ENCODE measurements at places on chromosomes 12 and 14.
A peak's percentile ranks its signal among the peaks of the same experiment; 100 is the strongest.

- DNase-seq: no peak
These were observed 70.9 kb downstream of the KITLG start for GRCh38 chr12:88509347-88509746.

- no peak for DNase-seq
These were observed 50.5 kb downstream of the TRAF3 start for GRCh38 chr14:102827716-102828115.

DNA sequence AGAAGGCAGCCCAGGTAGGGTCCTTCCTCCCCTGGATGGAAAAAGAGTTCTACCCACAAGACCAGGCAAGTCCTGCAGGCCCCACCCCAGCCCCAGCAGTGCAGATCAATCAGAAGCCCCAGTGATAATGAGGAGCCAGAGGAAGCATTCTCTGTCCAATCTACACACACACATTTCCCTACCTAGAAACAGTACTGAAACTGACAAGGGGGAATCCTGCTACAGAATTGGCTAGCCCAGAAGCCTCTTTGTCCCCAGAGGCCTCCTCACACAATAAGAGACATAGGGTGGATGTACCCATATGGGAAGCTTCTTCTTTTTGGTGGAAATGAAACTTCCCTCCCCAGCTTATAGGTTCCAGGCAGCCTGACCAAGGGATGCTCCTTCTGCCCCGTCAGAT lies 9.9 kb downstream of the FSCB start:
- no peak for DNase-seq

DNA sequence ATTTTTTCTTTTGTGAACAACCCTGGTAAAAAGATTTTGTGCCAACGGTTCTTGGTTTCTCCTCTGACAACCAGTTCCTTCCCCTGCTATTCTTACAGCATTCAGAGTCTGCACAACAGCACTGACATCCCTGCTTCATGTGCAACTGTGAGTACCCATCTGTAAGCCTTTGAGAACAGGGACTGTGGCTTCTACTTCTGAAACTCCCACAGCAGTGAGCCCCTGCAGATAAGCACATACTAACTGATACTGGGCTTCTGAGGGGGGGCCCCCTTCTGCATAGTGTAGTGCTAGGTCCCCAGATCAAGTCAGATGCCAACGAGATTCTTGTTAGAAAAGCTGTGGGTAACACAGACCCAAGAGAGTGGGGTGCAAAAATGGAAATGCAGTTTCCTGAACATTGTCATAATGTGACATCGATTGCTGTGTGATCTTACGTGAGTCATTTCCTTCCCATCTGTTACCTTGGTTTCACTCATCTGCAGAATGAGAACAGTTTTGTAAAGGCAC lies 11.1 kb upstream of the NINJ2 start:
- peak; percentile 71 for DNase-seq

DNA sequence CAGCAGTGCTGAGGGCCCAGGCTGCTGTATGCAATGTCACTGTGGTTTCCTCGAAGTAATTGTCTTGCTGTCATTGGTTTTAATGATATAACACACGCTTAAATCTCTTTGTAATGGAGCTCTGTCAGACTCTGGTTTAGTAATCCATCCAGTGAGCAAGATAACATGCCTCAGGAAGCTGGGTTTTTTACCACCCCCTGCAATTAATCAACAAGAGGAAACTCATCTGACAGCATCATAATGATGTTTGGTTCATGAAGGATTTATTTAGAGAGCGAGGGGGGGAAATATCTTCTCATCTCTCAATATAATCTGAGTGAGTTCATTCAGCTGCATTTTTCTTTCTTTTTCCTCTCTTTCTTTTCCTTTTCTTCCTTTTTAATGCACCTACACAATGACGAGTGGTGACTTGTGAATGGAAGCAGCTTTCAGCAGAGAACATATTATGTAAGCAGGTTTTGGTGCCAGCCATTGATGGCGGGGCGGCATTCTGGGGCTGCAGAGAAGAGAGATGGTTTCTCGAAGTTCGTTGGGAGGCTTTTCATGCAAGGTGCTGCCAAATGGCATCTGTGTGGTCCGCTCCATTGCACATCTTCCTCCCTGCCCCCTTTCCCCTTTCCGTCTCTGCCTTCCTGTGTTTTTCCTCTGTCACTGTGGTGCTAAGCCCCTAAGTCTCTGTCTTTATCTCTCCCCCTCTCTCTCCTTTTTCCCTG lies 6.7 kb downstream of the RPH3A start:
- DNase-seq: peak; percentile 53

DNA sequence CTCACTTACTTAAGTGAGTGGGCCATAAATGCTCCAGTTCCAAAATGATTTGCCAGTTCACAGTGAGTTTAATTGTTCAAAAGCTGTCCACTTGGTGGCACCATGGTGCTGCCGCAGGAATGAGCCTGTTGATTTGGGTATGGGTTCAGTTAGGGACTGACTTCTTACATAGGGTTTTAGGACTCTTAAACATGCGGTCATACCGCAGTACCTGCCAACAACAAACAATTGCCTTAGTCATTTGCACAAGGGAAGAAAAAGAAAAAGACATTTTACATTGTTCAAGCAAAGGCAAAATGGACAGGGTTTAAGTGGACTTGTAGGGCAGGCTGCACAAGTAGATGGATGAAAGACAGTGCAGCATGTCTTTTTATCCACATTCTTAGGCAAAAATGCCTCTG lies 80.0 kb upstream of the DBX2 start:
- DNase-seq: peak; percentile 69

- DNase-seq: no peak
These were observed 107.9 kb downstream of the VEZT start for GRCh38 chr12:95325501-95325900.

DNA sequence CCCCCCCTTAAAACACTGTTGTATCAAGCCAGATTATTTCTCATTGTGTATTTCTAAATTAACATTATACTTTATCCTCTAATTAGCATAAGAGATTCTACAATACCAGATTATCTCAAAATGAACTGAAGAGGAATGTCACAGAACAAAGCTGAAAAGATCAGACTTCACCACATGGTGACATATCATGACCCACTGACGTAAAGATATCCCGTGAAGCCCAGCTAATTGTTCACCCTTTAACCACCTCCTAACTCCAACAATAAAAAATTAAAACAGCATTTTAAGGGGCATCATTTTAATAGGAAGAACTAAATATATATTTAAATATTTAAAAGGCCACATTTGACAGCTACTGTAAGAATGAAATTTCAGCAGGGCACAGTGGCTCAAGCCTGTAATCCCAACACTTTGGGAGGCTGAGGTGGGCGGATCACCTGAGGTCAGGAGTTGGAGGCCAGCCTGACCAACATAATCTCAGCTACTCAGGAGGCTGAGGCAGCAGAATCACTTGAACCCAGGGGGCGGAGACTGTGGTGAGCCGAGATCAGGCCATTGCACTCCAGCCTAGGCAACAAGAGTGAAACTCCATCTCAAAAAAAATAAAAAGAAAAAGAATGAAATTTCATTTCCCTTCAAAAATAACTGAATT lies 29.0 kb downstream of the CDK17 start:
- DNase-seq: peak; percentile 57

GRCh38 chr14:24064091-24064795 lies 7.1 kb upstream of the CPNE6 start:
- no peak for DNase-seq

DNA sequence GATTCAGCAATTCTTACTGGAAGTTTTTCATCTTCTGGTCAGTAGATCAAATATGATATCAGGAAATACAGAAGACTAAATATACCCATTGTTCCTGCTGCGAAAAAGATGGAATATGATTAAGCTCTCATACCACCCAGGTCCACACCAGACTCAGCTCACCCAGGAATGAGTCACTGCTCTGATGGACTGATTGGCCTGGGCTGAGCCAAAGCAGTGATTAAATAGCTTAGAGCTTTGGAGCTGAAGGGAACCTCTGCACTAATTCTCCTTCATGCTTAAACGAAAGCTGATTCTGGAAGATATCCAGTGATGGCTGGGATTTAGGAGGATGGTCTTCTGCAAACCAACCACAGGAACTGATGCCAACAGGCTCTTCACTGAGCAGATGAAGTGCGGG lies 62.0 kb upstream of the SYT1 start:
- DNase-seq: no peak

All from lung microvascular endothelial cell (primary cell).